SJCRH30 (cell line): ENCODE measurements at places on chromosomes 1 and 21. TPM values are rescaled to one million over a fixed set of nuclear protein-coding genes. Genes with fewer than 3 reads are reported as not detected.
A peak's percentile ranks its signal among the peaks of the same experiment; 100 is the strongest.

The SLC6A9 gene
- total RNA-seq, result 0.51 and 0.63 TPM in 2 replicates

The KCNK1 gene
- not detected in 2 replicates for total RNA-seq

The RGSL1 gene
- not detected in 2 replicates for total RNA-seq

The ALDH4A1 gene
- total RNA-seq, result 7.2 and 7.5 TPM in 2 replicates

The SPRR2A gene
- not detected in 2 replicates for total RNA-seq

The LCE1E gene
- not detected in 2 replicates for total RNA-seq

The SPRR1A gene
- not detected in 2 replicates for total RNA-seq

The CCDC24 gene
- total RNA-seq, result 0.85 and 1.6 TPM in 2 replicates

The OR2C3 gene
- not detected in 2 replicates for total RNA-seq

DNA sequence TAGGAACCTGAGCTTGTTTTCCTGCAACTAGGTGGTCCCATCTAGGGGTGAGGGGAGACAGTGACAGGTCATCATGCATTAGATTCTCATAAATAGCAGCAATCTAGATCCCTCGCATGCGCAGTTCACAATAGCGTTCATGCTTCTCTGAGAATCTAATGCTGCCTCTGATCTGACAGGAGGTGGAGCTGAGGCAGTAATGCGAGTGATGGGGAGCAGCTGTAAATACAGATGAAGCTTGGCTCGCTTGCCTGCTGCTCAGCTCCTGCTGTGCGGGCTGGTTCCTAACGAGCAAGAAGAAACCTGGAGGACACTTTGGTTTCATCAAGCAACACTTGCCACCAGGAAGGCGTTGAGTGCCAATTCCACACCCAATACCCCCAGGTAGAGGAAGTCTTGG lies 95.1 kb upstream of the OLIG2 start:
- peak; percentile 54 for DNase-seq

GRCh38 chr1:18929686-18930085 lies 26.8 kb downstream of the IFFO2 start:
- peak; percentile 84 for DNase-seq

- peak; percentile 33 for DNase-seq
These were observed 882.9 kb upstream of the ADGRL2 start for GRCh38 chr1:80917826-80918225.

DNA sequence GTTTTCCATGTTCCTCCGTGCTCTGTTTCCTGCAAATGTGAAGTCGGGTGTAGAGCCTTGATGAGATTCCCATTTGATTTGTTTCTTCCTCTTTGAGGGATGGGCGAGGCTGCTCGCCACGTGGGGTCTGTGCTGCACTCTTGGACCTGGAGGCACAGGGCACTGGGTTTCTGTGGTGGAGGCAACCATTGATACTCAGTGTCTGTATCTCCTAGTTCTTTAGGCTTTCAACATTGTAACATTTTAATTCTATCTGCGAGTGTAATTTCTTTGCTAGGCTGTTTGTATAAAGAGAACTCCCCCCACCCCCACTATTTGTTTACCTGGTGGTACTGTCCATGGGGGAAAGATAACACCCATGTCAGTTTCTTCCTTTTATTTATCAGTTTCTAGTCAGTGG lies 52.3 kb downstream of the GALNT2 start:
- no peak for DNase-seq

GRCh38 chr1:178397678-178398077 lies 99.1 kb downstream of the CLEC20A start:
- no peak for DNase-seq

- DNase-seq, result no peak
These were observed 40.9 kb upstream of the RGS1 start for GRCh38 chr1:192534666-192535065.

DNA sequence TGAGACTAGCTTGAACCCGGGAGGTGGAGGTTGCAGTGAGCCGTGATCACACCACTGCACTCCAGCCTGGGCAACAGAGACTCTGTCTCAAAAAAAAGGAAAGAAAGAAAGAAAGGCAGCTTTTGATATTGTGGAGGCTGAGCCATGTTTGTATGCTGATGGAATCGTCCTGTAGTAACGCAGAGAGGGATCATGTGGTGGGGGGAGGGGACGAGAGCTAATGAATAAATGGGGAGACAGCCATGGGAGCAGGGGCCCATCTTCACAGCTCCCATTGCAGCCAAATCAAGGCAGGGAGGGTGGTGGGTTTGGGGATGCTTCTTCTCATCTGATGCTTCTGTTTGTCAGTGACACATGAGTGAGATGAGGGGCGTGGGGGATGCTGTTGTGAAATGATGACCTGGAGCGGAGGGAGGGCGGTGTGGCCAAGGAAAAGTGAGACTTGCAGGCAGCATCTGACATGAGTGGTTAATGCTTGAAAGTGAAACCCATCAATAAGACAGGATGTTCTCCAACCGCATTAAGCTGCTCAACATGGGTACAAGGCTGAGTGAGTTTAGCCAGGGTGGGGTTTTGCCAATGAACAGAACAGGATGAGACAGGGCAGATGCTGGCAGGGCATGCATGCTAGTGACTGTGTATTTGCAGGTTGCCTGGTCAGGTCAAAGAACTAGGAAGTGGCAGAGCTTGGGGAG lies 16.7 kb downstream of the SPATA21 start:
- no peak for DNase-seq

- no peak for DNase-seq
These were observed 3.1 kb downstream of the C1orf162 start for GRCh38 chr1:111476761-111477309.

GRCh38 chr1:147781056-147781471 lies 20.7 kb upstream of the GJA5 start:
- no peak for DNase-seq

- DNase-seq, result no peak
These were observed 51.9 kb downstream of the KIAA1614 start for GRCh38 chr1:180964595-180964994.

- DNase-seq, result peak; percentile 10
These were observed 434.6 kb upstream of the CHRM3 start for GRCh38 chr1:238951809-238952208.

GRCh38 chr1:63622849-63623566 lies 29.8 kb downstream of the PGM1 start:
- DNase-seq, result no peak
